Jurkat, Clone E6-1 (cell line): ENCODE measurements at places on chromosomes 16 and 17.

DNA sequence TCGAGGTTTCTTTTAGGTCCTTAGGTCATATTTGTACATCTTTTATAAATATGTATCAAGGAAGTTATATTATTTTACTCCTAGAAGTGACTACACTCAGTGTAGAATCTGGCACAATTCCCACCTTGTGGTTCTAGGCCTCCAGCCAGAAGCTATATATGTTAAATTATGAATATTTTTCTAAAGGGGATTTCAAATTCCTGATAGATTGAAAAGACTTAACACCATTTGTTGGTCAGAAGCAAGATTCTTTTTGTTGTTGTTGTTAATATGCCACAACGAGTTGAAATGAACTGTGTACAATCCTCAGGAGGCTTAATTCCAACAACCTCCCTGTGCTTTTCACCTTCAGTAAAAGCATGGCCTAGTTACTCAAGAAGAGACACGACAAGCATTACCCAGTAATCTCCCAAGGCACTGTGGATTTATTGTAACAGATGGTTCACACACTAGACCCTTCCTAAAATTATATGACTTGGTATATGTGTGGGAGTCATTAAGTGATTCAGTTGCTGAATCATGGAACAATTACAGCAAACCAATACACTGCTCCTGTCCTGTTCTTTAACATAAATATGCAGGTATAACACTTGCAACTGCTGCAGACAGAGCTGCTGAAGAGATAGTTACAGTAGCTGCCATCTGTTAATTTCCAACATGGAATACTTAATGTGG, 964.4 kb upstream of the GOT2 start:
- DNase-seq, result no peak

DNA sequence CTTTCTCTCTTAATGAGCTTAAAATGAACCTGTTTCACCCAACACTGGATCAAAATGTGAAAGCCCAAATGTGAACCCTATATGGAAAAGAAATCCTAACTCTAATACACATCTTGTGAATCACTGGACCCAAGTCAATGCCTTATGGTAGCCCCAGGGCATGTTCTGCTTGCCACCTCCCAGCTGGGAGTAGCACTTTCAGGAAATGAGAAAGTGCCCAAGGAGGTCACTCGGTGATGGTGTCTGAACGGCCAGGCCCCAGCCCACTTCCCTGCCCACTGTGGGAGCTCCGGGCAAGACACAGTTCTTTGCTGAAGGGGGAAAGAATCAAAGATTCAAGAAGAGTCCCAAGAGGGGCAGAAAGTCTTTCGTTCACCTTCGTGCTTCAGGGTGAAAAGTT, 46.1 kb downstream of the GTF3C1 start:
- no peak for DNase-seq

DNA sequence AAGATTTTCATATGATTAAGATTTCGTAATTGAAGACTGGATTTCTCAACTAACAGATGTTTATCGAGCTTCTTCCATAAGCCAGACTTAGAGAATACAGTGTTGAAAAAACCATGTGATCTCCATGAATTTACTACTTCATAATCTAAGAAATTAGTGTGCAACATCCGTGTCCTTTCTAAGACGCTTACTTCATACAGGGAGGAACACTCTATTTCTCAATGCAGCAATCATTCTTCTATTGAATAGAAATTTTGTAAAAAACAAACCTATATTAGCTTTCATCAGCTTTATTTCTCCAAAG, 946.3 kb downstream of the KCNJ2 start:
- no peak for DNase-seq

- no peak for DNase-seq
Measured at GRCh38 chr17:4958102-4958501, 7.2 kb downstream of the ENO3 start.

DNA sequence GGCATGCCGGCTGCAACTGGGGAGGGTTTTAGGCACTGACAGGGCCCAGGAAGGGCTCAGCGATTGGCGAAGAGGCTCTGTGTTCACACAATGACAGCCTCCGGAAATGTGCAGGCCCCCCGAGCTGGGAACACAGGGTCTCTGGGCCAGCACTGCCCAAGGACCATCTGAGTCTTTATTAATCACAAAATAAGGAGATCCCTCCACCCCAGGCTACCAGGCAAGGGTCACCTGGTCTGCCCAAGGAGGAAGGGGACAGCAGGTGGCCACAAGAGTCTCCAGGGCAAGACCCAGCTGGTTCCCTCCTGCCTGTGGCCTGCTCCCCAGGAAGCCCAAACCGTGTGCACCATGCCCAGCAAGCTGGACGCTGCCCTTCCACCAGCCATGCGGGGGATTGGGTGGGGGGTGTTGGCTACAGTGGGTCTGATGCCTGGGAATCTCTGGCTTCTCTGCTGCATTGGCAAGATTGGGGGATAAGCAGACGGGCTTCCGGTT, 52.1 kb upstream of the TNRC6C start:
- no peak for DNase-seq

- no peak for DNase-seq
Measured at GRCh38 chr16:978403-978802, 3.2 kb upstream of the SOX8 start.

DNA sequence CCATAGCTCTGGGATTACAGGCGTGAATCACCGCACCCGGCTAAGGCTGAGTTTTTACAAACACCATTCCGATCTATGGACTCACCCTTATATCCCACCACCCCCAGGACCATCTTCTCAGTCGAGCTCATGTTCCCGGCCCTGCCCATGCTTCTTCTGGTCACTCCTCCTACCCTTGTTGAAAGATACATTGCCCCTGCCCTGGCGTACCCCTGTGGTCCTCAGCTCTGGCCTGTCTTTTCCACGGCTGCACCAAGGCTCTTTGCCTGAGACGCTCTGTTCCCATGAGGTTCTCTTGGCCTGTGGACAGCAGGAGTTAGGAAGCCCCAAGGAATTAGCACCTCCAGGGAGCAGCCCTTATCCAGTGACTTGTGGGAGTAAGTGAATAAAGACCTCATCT, 379.4 kb upstream of the TNRC6C start:
- DNase-seq, result no peak

DNA sequence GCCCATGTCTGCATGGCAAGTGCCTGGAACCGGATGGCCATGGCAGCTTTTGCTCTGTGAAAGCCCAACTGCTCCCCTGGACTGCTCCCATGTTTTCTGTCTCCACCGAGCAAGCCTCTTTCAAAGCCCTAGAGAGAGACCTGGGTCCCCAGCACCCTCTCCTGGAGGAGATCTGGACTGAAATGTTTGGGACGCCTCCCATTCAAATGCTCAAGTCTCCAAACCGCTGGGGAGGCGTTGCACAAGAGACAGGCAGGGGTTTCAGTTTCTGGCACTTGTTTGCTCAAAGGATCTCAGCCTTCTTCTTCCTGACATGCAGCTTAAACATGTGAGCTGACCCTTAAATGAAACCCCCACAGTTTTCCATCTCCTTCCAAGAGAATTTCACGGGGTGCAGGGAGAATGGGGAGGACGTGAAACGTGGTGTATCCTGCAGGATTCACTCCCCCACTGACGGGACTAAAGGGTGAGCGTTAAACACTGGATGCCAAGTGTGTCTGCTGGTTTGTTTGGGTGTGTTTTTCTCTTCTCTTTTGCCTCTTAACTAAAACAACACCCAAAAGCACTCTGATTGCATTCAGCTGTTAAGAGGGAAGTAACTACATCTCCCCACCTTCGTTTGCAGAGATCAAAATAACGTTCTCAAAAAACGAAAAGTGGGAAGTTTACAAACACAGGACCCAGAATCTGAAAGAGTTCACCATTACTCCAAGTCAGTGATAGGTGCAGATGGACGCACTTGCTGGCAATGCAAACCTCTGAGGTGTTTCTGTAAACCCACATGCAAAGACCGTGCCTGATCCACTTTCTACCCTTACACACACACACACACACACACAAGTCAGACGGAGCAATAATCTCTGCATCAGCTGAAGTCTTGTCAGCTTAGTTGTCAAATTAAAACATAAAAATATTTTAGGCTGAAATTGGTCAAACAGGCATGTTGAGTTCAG, 256.9 kb downstream of the C16orf95 start:
- DNase-seq, result no peak

- DNase-seq, result no peak
Measured at GRCh38 chr16:30076276-30076791, 540 bp downstream of the PPP4C start.

GRCh38 chr17:73914536-73915274, 270.5 kb upstream of the SDK2 start:
- no peak for DNase-seq

DNA sequence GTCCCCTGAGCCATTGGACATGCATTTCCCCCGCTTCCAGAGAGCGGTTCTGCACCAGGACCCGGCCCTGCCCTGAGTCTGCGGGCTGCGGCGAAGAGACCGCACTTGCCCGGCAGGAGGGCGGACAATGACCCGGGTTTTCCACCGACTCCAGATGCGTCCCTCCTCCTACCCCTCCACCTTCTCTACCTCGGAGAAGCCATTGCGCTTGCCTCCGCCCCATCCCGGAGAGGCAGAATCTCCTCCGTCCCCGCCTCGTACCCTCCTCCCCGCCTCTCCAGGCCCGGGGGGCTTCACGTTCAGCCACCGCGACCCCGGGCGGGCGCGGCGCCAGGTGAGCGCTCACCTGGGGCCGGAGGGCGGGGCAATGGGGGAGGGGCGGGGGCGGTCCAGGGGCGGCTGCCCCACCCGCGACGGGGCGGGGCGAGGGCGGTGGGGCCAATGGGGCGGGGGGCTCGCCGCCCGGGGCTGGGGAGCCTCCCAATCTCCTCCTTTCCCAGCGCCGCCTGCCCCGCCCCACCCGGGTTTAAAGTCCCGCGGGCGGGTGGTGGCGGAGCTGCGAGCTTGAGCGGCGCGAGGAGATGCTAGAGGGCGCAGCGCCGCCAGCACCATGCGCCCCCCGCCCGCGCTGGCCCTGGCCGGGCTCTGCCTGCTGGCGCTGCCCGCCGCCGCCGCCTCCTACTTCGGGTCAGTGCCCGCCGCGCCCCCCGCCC, at the start of gene WNT9B:
Gene WNT9B, plus strand, starts transcription at position 555 of the 713 bp plus-strand sequence. Its CDS starts 56 bp downstream, at position 611.
- no peak for DNase-seq

GRCh38 chr17:17552351-17553216, 38.9 kb downstream of the PEMT start:
- DNase-seq, result no peak

- no peak for DNase-seq
Measured at GRCh38 chr16:10631886-10632285, 51.5 kb upstream of the EMP2 start.

- no peak for DNase-seq
Measured at GRCh38 chr16:51854401-51854951, 692.5 kb downstream of the TOX3 start.

DNA sequence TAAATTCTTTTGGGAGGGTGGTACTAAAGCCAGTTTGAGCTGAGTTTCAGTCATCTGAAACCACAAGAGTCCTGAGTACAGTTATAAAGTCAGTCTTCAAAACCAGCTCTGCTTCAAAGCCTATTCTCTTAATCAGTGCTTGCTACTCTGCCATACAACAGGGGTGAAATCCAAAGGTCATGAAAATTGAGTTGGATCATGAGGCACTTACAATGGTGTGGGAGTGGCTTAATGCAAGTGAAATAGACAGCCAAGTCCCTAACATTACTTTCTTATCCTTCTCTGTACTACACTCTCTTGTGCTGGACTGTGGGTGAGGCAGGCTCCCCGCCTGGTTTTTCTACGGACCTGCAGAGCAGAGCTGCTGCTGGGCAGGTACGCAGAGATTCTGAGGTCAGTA, 12.4 kb downstream of the CBLN1 start:
- no peak for DNase-seq

GRCh38 chr17:13702266-13702665, 100.5 kb upstream of the HS3ST3A1 start:
- no peak for DNase-seq

GRCh38 chr17:15257258-15257788, 7.8 kb downstream of the PMP22 start:
- DNase-seq, result peak; percentile 88

DNA sequence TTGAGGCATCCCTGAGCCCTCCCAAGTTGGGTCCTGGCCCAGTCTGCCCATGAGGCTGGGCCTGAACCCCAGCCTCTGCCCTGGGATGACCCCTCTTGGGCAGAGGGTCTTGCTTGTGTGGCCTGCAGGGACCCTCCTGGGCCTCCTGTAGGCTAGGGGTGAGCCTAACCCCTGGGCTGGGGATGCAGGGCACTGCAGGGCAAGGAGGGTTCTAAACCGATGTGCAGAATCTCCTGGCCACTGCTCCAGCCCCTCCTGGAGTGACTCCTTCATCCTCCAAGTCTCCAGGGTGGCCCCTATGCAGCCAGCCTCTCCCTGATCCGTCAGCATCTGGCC, 37.5 kb downstream of the LGALS9 start:
- no peak for DNase-seq

- DNase-seq, result no peak
Measured at GRCh38 chr16:13378151-13378550, 476.8 kb downstream of the SHISA9 start.

GRCh38 chr17:38881600-38882191, 11.8 kb downstream of the LASP1 start:
- DNase-seq, result no peak
